ENCODE measurements at places on chromosomes 5 and 9.

GRCh38 chr9:118896324-118897000 lies 472.8 kb downstream of the BRINP1 start:
- DNase-seq, result no peak

GRCh38 chr9:80158554-80159170 lies 586.9 kb downstream of the TLE4 start:
- DNase-seq, result no peak

- no peak for DNase-seq
Measured at GRCh38 chr5:142295960-142296860, 28.6 kb downstream of the SPRY4 start.

DNA sequence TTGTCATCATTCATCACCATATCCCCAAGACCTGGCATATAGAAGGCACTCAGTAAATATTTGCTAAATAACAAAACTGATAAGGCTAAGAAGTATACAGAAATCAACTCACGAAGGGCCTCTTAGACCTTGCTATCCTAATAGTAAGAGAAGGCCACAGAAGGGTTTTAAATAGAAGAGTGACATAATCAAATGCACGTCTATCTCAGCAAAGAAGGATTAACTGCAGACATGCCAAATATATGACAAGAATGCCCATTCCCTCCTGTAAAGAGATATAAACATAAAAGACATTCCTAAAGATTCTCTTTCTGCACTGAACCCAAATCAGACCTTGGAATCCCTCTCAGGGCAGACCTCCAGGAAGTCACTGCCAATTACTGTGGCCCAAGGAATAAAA lies 34.1 kb downstream of the ECPAS start:
- DNase-seq, result no peak

GRCh38 chr5:32202394-32202793 lies 28.3 kb upstream of the GOLPH3 start:
- DNase-seq, result no peak

GRCh38 chr9:115364991-115365390 lies 247.0 kb upstream of the TNC start:
- DNase-seq, result no peak

GRCh38 chr9:80841888-80842287 lies 847.5 kb downstream of the TLE1 start:
- DNase-seq, result no peak

- DNase-seq, result no peak
Measured at GRCh38 chr5:157278319-157279037, 12.6 kb downstream of the CYFIP2 start.

DNA sequence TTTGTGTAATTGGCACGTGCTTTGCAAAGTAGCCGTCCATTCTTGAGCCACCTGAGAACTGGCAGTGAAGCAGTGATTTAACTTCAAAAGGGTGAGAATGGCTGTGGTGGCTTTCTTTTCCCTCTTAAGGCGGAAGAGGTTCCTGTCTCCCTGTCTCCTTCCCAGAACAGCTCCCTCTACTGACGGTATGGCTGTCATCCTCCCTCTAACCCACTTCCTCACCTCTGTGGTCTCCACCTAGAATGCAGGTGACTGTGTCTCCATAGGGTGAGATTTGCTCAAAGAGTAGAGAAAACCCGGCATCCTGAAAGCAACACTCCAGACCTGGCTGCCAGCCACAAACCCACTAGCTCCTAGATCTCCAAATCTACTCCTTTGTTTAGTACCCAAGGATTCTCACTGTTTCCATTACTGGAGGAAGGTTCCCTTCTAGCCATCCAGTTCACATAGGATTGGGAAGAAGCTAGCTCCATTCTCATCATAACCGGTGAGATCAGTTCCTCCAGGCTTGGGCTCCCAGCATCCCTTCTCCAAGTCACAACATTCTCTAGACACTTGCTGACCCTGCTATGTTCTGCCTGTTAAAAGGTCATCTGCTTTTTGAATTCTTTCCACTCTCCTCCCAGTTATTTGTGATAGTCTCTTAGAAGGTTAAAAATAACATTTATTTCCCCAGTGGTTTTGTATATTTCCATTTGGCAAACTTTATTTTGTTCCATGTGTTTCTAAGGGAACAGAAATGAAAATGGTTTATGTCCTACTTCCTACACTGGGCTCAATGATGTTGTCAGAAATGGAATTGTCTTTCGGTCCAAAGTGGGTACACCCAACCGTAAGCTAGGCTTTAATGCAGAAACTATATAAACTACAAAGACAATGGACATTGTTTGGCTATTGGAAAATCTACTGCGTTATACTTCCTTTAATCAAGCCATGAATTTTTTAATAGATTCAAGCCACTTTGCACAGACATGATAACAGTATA lies 269.4 kb downstream of the CWC27 start:
- no peak for DNase-seq

All from ovary (tissue), 10 donors.